H7 (cell line): ENCODE measurements at places on chromosomes 4 and X. TPM values are rescaled to one million over a fixed set of nuclear protein-coding genes. Genes with fewer than 3 reads are reported as not detected.

DNA sequence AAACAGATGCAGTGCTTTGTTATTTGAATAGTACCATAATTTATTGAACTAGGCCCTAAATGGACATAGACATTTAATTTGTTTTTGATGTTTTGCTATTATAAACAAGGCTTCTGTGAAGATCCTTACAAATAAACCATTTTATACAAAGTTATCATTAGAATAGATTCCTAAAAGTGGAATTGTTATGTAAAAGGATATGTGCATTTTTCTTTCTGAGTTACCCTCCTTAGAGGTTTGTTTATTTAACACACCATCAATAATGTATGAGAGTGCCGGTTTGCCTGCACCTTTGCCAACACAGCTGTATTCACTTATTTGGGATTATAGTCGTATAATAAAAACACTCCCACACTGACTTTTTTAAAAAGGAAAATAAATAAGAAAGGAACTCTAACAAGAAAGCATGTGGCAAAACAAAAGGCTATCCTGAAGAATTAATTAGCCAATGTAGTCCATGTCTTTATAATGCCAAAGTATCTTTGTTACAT, 84.8 kb downstream of the PAK3 start:
- no peak for DNase-seq

DNA sequence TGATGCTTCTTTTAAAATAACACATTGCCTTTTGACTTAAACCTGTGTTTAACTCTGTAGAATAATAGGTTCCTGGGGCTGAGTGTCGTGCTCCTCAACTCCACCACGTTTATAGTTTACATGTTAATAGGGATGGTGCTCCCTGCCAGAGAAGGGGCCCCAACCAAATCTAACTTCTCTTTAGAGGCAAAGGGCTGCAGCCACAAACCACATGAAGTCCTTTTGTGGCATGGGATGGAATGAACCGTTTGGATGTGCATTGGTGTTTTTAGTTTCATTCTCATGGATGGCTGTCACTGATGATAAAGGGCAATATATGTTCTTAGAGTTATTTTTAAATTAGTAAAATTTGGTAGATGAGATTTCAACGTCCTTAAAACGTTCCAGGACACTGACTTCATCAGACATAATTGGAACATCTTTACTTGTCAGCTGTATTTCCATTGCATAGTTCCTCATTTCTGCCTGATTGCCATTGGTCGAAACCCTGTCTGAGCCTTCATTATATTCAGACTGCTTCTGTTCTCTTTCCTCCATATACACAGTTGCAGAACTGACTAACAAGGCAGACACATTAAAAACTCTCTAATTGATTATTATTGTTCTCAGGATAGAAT, 60.4 kb upstream of the HPF1 start:
- DNase-seq, result peak; percentile 15

GRCh38 chr4:101763576-101763975, 27.0 kb upstream of the BANK1 start:
- DNase-seq, result no peak

- no peak for DNase-seq
Observed at GRCh38 chrX:48940404-48940955, 16.9 kb downstream of the OTUD5 start.

DNA sequence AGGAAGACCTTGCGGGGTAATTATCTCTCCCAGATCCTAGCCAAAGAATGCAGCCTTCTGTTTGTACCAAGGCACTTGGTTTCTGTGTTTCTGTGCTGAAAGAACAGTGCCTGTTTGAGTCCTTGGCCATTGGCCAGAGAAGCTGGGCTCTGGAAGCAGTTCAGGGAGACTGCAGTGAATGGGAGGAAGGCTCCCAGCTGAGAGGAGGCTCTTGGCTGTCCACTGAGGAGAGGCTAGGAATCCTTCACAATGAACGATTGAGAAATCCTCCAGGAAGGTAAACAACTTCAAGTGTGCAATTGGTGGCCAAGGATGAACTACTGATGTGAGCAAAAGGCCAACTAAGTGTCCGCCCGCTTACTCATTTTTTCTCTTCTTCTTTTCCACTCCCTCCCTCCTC, 61.3 kb downstream of the HS3ST1 start:
- DNase-seq, result peak; percentile 47

- no peak for DNase-seq
Observed at GRCh38 chr4:177006331-177006730, 213.6 kb upstream of the VEGFC start.

DNA sequence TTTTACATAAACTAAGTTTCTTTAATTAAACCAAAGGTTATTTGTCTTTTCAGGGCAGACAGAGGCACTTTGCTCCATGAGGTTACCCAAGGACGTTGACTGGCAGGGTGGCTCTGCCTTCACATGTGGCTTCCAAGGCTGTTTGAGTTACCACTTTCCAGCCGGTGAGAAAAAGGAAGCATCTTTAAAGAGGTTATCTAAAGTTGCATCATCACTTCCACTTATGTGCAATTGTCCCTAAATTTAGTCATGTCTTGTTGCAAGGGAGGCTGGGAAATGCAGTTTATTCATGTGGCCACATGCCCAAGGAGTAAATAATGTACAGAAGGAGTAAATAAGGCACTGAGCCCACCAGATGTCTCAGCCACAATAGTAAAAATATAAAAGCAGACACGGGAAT, 29.0 kb upstream of the RAP1GDS1 start:
- DNase-seq, result no peak

DNA sequence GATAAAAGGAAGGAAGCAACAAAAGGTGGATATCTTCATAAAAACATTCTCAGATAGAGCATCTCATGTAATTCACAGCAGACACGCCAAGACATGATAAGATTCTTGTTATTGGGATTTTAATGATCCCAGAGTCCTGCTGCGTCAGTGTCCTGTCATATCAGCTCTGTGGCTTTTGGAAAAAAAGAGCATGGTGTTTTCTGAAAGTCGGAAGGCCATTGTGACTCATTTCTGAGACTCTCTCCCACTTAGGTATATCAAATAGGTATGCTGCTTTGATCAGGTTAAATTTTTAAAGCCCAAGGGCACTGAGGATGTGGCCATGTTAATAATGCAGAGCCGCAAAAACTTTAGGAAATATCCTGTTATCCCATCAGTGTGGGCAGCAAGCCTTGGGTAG, 481.0 kb downstream of the KCNIP4 start:
- DNase-seq, result no peak

DNA sequence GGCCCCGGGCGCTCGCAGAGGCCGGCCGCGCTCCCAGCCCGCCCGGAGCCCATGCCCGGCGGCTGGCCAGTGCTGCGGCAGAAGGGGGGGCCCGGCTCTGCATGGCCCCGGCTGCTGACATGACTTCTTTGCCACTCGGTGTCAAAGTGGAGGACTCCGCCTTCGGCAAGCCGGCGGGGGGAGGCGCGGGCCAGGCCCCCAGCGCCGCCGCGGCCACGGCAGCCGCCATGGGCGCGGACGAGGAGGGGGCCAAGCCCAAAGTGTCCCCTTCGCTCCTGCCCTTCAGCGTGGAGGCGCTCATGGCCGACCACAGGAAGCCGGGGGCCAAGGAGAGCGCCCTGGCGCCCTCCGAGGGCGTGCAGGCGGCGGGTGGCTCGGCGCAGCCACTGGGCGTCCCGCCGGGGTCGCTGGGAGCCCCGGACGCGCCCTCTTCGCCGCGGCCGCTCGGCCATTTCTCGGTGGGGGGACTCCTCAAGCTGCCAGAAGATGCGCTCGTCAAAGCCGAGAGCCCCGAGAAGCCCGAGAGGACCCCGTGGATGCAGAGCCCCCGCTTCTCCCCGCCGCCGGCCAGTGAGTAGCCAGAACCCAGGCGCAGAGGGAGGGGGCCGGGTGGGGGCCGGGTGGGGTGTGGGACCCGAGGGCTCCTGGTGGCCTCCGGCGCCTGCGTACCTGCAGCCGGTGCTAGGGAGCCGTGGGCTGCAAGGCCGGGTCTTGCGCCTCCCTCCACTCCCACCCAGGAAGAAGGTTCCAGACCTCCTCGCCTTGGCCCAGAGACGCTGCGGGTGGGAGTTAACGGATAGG, 534 bp downstream of the MSX1 start:
- DNase-seq, result peak; percentile 77

DNA sequence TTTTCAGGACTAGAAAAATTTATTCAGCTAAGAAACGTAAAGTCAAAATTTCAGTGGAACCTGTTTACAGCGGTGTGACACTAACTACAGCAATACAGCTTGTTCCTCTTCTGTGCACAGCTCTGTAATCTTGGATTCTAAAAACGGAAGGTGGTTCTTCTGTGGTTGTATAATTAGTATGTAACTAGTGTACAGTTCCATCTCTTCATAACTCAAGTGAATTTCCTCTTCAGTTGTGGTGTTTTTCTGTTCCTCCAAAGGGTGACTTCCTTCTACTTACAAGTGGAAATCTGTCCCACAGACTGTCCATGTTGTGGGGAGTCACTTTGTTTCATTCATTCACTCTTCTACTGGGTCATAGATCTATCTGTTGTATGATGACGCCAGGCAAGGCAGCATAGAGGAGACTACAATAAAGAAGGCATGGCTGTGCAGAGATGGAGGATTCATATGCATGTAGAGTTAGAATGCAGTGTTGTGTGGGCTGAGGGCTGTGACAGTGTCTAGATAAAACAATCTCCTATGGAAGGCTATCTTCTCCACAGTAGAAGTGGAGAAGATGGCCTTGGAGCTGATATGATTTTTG, 5.4 kb downstream of the DAPP1 start:
- no peak for DNase-seq

- no peak for DNase-seq
Observed at GRCh38 chrX:121333942-121334341, 286.5 kb downstream of the GLUD2 start.

- DNase-seq, result no peak
Observed at GRCh38 chr4:39030725-39031124, 1.5 kb downstream of the TMEM156 start.

- DNase-seq, result no peak
Observed at GRCh38 chr4:84648863-84649647, 66.1 kb downstream of the CDS1 start.

PPP1R2C gene
- total RNA-seq, result not detected in 2 replicates

ALAS2 gene
- not detected in 2 replicates for total RNA-seq

CT45A2 gene
- total RNA-seq, result not detected in 2 replicates

CAPN6 gene
- 0.70 and 1.7 TPM in 2 replicates for total RNA-seq

GALNTL6 gene
- total RNA-seq, result 0.22 and 0.24 TPM in 2 replicates

PDLIM5 gene
- total RNA-seq, result 33.4 and 43.1 TPM in 2 replicates

UGT2B7 gene
- not detected in 2 replicates for total RNA-seq

CXCL3 gene
- 0.14 and 0.37 TPM in 2 replicates for total RNA-seq
